ENCODE measurements at places on chromosomes 5 and 9.

- DNase-seq: no peak
Measured at GRCh38 chr5:122183098-122183787, 53.9 kb downstream of the ZNF474 start.

DNA sequence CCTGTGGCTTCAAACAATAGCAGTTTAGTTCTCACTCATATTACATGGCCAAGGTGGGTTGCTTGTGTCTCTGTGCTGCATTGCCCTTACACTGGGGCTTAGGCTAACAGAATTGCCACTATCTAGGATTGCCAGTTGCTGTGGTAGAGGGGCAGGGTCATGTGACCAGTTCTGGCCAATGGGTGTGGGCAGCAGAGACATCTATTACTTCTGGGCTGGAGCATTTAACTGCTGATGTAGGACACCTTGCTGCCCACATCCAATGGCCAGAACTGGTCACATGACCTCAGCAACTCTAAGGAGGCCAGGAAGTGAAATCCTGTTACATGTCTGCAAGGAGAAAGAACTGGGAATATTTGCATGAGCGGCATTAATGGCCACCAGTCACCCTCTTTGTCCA lies 199.3 kb downstream of the C9orf152 start:
- DNase-seq: no peak

GRCh38 chr9:20255052-20255451 lies 367.2 kb downstream of the MLLT3 start:
- DNase-seq: no peak

GRCh38 chr5:65190328-65191053 lies 291.2 kb downstream of the ADAMTS6 start:
- no peak for DNase-seq

GRCh38 chr5:3341446-3342240 lies 254.0 kb upstream of the IRX1 start:
- DNase-seq: no peak

DNA sequence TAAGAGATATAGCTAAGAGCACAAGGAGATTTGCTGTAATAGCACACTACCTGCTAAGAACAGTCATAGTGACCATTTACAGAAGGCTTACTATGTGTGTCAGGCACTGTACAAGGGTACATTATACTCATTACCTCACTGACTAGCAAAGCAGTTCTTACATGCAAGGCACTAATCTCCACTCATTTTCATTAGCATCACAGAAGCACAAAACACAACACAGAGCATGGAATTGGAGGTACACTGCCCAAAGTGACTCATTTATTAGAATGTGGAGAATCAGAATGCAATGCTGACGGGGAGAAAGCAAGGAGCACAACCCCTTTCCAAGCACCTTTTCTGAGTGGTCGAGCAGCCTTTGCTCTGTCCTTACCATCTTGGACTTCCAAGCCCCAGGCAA lies 169.7 kb downstream of the ENTREP1 start:
- DNase-seq: no peak

- no peak for DNase-seq
Measured at GRCh38 chr5:16548812-16549211, 68.0 kb downstream of the RETREG1 start.

- DNase-seq: no peak
Measured at GRCh38 chr9:107732781-107733522, 243.4 kb upstream of the KLF4 start.

GRCh38 chr9:115766370-115766955 lies 387.1 kb upstream of the PAPPA start:
- DNase-seq: no peak

DNA sequence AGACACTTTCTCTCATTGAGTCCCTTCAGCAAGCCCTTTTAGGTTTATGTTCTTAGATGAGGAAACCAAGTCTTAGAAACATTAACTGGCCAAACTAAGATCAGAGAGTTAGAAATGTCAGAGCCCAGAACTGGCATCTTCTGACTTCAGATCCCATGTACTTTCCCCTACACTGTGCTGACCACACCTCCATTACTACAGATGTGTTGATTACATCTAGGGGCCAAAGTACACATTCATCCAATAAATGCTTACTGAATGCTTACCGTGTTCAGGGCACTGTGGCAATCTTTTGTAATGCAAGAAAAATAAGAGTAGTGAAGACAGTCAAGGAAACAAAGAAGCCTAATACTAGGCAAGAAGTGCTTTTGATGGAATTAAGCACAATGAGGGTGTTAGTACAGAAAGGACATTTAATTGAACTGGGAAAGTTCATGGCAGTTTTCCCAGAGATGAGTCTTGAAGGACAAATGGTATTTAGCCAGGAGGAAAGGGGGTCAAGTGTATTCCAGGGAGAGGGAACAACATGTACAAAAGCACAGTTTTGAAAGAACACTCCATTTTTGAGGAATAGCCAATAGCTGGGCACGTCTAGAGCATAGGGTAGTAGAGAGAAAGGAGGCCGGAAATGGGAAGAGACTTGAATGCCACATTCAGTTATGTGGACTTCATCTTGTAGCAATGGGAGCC lies 89.7 kb upstream of the CDKN2B start:
- no peak for DNase-seq

DNA sequence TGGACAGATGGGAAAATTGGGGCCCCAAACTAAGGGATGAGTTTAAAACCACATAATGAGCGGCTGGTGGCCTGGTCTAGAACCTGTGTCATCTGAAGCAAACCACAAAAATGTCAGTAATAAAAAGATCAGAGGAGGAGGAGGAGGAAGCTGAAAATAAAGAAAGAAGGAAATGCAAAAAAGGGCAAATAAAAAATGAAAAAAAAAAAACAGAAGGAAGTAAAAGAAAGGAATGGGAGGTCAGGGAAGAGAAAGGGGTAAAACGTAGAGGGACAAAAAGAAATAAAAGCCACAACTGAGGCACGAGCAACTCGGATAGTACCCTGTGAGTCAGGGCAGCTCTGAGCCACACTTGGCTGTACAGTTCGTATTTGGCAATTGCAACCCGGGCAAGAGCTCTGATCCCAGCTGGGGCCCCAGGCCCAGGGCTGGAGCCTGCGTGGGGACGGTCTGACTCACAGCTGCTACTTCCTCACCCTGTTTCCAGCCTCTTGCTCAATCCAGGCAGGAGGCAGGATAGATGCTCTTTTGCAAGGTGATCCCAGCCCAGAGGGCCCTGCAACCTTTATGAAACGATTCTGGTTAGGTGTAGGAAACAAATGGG lies 137.9 kb upstream of the TRIM32 start:
- DNase-seq: no peak

DNA sequence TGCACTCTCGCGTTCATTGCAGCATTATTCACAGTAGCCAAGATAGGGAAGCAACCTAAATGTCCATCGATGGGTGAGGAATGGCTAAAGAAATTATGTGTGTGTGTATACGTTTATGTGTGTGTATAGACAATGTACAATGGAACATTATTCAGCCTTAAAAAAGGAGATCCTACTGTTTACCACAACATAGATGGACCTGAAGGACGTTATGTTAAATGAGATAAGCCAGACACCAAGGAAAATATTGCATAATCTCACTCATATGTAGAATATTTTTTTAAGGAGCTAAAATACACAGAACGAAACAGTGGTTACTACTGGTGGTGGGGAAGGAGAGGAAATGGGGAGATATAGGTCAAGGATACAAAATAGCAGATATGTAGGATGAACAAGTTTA lies 2.4 kb downstream of the KIF2A start:
- DNase-seq: no peak

- no peak for DNase-seq
Measured at GRCh38 chr5:16740066-16740810, 123.4 kb upstream of the RETREG1 start.

- no peak for DNase-seq
Measured at GRCh38 chr5:172446336-172447051, 7.8 kb downstream of the SH3PXD2B start.

DNA sequence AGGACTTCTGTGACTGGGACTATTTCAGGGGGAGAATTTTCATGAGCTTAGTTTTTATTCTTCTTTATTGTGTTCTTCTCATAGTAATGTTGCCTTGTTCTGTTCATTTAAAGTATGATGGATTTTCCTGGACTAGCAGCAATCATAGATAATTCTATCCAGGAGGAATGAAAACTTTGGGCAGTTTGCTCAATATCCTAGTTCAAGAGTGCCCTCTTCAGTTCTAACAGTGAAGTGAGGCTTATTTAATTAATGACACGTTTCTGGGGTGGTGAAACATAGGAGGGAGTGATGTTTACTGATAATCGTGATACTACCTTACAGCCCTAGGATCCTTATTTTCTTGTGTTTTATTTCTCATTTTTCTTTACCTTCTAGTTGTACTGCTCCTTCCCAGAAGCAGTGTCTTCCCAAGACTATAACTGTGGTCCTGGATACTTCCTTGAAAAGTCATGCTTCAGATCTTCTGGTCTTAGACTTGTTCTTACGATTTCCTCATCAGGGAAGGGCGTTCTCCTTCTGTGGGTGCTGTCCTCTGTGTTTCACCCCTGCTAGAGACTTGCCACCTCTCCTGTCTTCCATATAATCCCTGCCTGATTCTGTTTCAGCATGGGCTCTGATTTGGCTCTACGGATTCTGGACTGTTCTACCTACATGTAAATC lies 57.4 kb downstream of the CFAP95 start:
- no peak for DNase-seq

Measured in stimulated activated CD4-positive, alpha-beta T cell treated with anti-CD3 and anti-CD28 coated beads, Interleukin-1b, Interleukin-23, amount 100 ng/mL, for 1 hour (primary cell).